ENCODE measurements at places on chromosomes 2 and 18. TPM values are rescaled to one million over a fixed set of nuclear protein-coding genes. Genes with fewer than 3 reads are reported as not detected.

The DYSF gene
- 5.5 TPM for total RNA-seq

The ALPI gene
- not detected for total RNA-seq

The RUFY4 gene
- total RNA-seq, result not detected

The ZNF385B gene
- total RNA-seq, result not detected

The VSNL1 gene
- 0.06 TPM for total RNA-seq

The PASK gene
- total RNA-seq, result 3.7 TPM

The OSBPL1A gene
- total RNA-seq, result 40.3 TPM

The PCARE gene
- not detected for total RNA-seq

The MROH2A gene
- not detected for total RNA-seq

The UGT1A8 gene
- not detected for total RNA-seq

The HOXD9 gene
- total RNA-seq, result not detected

The CXCR1 gene
- not detected for total RNA-seq

The SLC4A3 gene
- 0.40 TPM for total RNA-seq

The PARD6G gene
- total RNA-seq, result 0.13 TPM

The DNER gene
- total RNA-seq, result 0.37 TPM

The SLC14A1 gene
- 443 TPM for total RNA-seq

The GRP gene
- not detected for total RNA-seq

The MEP1B gene
- total RNA-seq, result not detected

The HOXD4 gene
- 0.06 TPM for total RNA-seq

The LIMS1 gene
- total RNA-seq, result 73.7 TPM

The PTH2R gene
- not detected for total RNA-seq

The FAM237A gene
- total RNA-seq, result not detected

The ATOH8 gene
- total RNA-seq, result 66.5 TPM

The DCC gene
- 0.13 TPM for total RNA-seq

The GAREM1 gene
- 1.8 TPM for total RNA-seq

The AQP12A gene
- total RNA-seq, result not detected

The AKAIN1 gene
- total RNA-seq, result not detected

The FAM117B gene
- 1.5 TPM for total RNA-seq

The APOB gene
- total RNA-seq, result under 0.01 TPM

The SCRN3 gene
- total RNA-seq, result 37.2 TPM

The LIPG gene
- 0.40 TPM for total RNA-seq

The C2orf80 gene
- not detected for total RNA-seq

The FLACC1 gene
- total RNA-seq, result 1.6 TPM

The WDR75 gene
- 39.7 TPM for total RNA-seq

The SEPTIN10 gene
- total RNA-seq, result 146 TPM

The RAD51AP2 gene
- not detected for total RNA-seq

The DSC2 gene
- not detected for total RNA-seq

The EPG5 gene
- total RNA-seq, result 36.7 TPM

The SCYGR4 gene
- total RNA-seq, result not detected

The GPAT2 gene
- total RNA-seq, result 5.8 TPM

The CD226 gene
- 0.53 TPM for total RNA-seq

The COBLL1 gene
- 3.6 TPM for total RNA-seq

The VRK2 gene
- total RNA-seq, result 32.4 TPM

Measured in aortic smooth muscle cell (primary cell).